ENCODE measurements at places on chromosomes 7 and 10. TPM values are rescaled to one million over a fixed set of nuclear protein-coding genes. Genes with fewer than 3 reads are reported as not detected.

DNA sequence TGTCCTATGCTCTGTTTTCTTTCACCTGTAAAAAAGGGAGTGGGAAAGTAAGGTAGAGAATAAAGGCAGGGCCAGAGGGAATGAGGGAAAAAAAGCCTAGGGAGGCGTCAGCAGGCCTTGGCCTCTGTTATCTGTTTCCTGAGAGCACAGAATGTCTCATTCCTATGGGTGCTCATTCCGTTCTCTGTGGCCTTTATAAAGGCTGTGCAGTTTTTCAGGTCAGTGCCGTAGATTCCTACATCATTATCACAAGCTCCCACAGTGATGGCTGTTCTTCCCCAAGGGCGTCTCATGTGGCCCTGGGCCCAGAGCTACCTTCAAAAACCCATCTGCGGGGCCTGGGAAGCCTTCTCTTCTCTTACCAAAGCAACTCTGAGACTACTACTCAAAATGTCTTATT is 16.7 kb upstream of the AKR1B10 start:
- peaks cover 2% of the 10 kb centered on the region for H3K4me1 ChIP-seq
- no peaks in the 10 kb centered on the region for H3K36me3 ChIP-seq
- no peak overlapping the region for H3K27ac ChIP-seq
- H3K27me3 ChIP-seq, result peaks cover 2% of the 10 kb centered on the region
- no peak overlapping the region for H3K4me3 ChIP-seq

DNA sequence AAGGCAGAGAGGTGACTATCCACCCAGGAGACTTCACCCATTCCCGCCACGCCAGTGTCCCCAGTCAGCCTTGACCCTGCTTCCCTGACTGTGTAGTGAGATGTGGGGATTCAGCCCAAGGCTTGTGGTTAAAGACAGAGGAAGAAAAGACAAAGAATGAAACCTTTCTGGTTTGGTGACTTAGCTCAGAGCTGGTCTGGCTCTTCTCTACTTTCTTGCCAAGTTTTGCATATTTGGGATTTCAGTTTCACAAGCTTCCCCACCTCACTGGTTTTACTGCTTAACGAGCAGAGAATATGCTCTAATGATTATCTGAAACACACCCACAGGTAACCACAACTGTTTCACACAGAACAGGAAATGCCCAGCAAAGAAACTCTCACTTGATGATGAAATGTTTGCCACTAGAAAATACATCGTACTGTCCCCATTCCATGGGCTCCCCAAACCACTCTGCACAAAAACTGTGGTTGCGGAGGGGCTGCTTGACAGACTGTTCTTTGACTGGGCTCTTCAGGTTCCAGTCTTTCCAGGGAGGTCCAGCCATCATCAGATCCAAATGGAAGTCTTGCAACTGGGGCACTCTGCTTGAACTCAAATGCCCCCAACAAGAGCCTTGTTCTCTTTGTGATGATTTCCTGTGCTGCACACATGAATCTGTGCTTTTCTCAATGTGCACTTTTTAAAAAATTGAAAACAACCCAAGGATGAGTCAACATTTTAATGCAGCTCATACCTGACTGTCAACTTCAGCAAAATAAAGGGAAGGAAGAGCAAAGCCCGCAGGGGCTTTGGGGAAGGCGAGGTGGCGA is 95.5 kb downstream of the CTBP2 start:
- H3K27ac ChIP-seq, result no peak overlapping the region
- DNase-seq, result peak; percentile 12
- H3K4me1 ChIP-seq, result peaks cover 17% of the 10 kb centered on the region
- H3K27me3 ChIP-seq, result peaks cover 17% of the 10 kb centered on the region

- peaks cover 41% of the 10 kb centered on the region for H3K4me1 ChIP-seq
- DNase-seq, result no peak
- H3K27me3 ChIP-seq, result no peaks in the 10 kb centered on the region
- H3K36me3 ChIP-seq, result peaks cover 2% of the 10 kb centered on the region
Measured at GRCh38 chr10:12501841-12502525, 152.6 kb downstream of the CAMK1D start.

- DNase-seq, result no peak
- no peaks in the 10 kb centered on the region for H3K36me3 ChIP-seq
- no peaks in the 10 kb centered on the region for H3K4me1 ChIP-seq
- H3K27ac ChIP-seq, result no peak overlapping the region
- peaks cover 5% of the 10 kb centered on the region for H3K27me3 ChIP-seq
Measured at GRCh38 chr10:28765641-28766040, 88.3 kb downstream of the BAMBI start.

DNA sequence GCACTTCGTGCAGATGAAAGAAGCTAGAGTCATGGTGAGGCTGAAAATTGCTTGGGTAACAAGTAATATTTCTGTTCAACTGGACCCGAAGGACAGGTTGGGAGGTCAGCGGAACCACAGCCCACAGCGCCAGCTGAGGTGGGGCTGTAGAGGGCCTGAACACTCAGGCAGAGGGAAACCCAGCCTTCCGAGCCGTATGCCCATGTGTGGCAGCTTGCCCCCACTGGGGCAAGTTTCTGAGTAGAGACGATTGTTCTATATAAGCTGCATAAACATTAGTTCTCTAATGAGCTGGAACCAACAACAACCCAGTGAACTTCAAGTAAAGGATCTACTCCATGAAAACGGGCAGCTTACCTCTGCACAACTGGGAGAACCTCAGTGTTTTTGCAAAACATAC is 58.4 kb upstream of the TNS3 start:
- no peaks in the 10 kb centered on the region for H3K4me1 ChIP-seq
- no peak overlapping the region for H3K4me3 ChIP-seq
- no peaks in the 10 kb centered on the region for H3K27me3 ChIP-seq
- DNase-seq, result no peak
- H3K27ac ChIP-seq, result no peak overlapping the region

DNA sequence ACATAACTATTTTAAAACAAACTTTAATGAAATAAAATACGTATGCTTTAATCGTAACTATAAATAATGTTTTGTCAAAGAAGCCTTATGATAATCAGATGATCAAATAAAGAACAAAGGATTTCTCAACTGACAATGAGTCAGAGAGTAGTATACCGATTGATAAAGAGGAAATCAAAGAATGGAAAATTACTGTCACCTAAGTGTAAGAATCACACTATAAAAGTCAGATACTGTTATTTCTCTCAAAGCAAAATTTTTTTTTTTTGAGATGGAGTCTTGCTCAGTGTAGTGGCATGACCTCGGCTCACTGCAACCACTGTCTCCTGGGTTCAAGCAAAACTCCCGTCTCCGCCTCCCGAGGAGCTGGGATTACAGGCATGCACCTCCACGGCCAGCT is 18.8 kb downstream of the DNAJC2 start:
- peaks cover 26% of the 10 kb centered on the region for H3K36me3 ChIP-seq
- H3K4me3 ChIP-seq, result no peak overlapping the region
- no peak for DNase-seq
- peaks cover 5% of the 10 kb centered on the region for H3K4me1 ChIP-seq

- DNase-seq, result peak; percentile 25
- no peak overlapping the region for H3K27ac ChIP-seq
- no peak overlapping the region for H3K4me3 ChIP-seq
- peaks cover 11% of the 10 kb centered on the region for H3K4me1 ChIP-seq
Measured at GRCh38 chr7:37234928-37235327, 213.7 kb downstream of the ELMO1 start.

GRCh38 chr10:10687751-10688150 is 329.9 kb upstream of the CELF2 start:
- no peak overlapping the region for H3K27ac ChIP-seq
- H3K4me3 ChIP-seq, result no peak overlapping the region
- H3K36me3 ChIP-seq, result no peaks in the 10 kb centered on the region
- peaks cover 3% of the 10 kb centered on the region for H3K27me3 ChIP-seq
- no peak for DNase-seq

DNA sequence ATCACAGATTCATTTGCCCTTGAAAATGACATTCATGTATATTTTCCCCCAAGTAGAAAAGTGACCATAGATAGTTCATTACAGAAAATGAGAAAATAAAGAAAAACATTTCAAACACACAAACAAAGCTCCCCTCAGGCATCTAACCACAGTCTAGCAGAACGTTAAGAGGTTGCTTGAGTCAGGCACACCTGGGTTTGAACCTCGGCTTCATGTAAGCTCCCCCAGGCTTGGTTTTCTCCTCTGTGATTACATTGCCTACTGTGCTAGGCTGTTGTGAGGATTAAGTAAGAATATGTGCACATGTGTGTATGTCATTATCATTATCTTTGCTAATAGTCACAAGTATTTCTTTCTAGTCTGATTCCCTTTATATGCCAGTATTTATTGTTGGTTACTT is 9.1 kb downstream of the DNTT start:
- no peak for DNase-seq
- no peaks in the 10 kb centered on the region for H3K36me3 ChIP-seq
- no peak overlapping the region for H3K27ac ChIP-seq
- H3K4me1 ChIP-seq, result no peaks in the 10 kb centered on the region
- H3K4me3 ChIP-seq, result no peak overlapping the region
- no peaks in the 10 kb centered on the region for H3K27me3 ChIP-seq

DNA sequence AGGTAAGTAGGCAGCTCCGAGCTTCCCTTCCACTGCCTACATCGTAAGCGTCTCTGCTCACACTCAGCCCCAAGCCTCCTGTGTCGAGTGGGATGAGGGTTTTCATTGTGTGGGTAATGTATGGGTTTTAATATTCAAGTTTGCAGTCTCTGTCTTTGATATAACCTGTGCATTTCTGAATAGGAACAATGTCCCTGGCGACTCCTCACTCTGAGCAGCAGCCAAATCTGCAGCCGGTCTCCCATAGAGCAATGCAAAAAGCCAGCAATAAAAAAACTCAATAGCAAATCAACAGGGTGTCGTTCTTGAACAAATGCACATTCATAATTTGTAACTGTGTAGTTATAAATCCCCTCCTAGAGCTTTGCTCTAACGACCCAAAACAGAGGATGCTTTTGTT is 33.4 kb downstream of the PPP1R17 start:
- no peak overlapping the region for H3K4me3 ChIP-seq
- DNase-seq, result no peak
- no peaks in the 10 kb centered on the region for H3K36me3 ChIP-seq

DNA sequence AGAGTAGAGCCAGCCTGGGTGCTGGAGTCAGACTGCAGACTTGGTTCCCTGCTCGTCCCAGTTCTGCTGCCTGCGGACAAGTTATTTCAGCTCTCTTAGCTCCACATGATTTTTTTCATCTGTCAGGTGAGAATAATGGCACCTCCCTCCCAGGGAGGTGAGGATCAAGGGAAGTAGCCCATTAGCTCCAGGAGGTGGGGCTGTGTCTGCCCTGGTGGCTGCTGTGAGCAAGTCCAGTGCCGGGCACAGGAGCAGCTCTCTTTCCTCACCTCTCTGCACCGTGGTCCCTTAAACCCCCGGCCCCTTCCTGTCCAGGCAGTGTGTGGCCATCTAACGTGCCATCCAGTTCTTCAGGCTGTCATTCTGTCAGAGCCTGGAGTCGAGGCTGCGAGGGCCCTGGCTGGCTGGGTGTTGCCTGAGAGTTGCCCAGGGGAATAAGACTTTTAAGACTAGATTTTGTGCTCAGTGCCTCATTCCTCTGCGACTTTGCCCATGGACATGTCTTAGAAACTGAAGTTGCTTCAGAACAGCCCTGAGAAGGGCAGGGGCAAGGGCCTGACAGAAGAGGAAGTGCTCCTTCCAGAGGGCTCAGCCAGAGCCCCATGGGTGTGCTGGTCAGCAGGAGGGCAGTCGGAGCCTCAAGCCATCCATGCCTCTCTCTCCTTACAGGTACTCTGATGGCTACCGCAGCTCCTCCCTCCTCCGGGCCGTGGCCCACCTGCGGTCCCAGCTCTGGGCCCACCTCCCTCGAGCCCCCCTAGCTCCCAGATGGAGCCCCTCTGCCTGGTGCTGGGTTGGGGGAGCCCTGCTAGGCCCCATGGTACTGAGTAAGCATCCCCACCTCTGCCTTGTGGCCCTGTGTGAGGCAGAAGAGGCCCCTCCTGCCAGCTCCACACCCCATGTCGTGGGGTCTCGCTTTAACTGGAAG is 5.0 kb downstream of the ABCB8 start:
- H3K36me3 ChIP-seq, result peaks cover 5% of the 10 kb centered on the region
- no peaks in the 10 kb centered on the region for H3K27me3 ChIP-seq
- H3K4me3 ChIP-seq, result no peak overlapping the region
- no peak overlapping the region for H3K27ac ChIP-seq
- peaks cover 12% of the 10 kb centered on the region for H3K4me1 ChIP-seq

DNA sequence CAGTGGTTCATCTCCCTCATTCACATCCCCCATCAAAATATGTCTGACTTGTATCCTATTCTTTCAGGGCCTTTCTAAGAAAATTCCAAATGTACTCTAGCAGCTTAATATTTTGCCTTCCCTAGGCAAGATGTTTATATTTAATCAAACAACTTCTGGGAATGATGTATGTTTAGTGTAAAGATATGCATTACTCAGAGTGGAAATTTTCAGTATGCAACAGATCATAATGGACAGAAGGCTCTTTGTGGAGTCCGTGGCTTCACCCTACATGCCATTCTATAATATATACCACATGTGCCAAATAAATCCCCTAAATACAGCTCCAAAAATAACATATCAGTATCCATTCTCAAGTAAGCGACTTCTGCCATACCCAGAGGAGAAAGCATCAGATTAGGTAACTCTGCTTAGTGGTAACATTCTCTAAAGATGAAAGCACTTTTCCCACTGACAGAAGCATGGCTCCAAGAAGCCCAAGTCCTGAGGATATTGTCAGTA is 316.6 kb downstream of the KCNMA1 start:
- H3K36me3 ChIP-seq, result no peaks in the 10 kb centered on the region
- H3K27me3 ChIP-seq, result no peaks in the 10 kb centered on the region
- no peak for DNase-seq
- H3K4me1 ChIP-seq, result no peaks in the 10 kb centered on the region
- no peak overlapping the region for H3K27ac ChIP-seq

DNA sequence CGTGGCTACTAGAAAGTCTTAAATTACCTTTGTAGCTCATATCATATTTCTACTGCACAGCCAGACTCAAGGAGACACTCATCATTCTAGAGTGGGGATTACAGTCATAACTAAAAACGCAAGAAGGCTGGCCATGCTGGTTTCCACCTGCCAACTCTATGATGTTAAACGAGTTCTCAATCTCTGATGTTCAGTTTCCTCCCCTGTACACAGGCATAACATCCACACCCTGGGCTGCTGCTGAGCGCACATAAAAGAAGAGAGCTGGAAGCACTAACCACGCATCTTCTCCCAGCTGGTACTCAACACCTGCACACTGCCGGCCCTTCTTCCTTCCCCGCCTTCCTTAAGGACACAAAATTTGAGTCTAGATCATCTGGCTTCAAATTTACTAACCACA is 60.5 kb downstream of the SORBS1 start:
- H3K4me3 ChIP-seq, result no peak overlapping the region
- H3K27ac ChIP-seq, result no peak overlapping the region
- no peaks in the 10 kb centered on the region for H3K36me3 ChIP-seq
- DNase-seq, result no peak
- no peaks in the 10 kb centered on the region for H3K27me3 ChIP-seq

The HOXA3 gene
- total RNA-seq, result not detected

The RGS10 gene
- total RNA-seq, result 172 TPM

The SPDYE1 gene
- not detected for total RNA-seq

The CLDN3 gene
- total RNA-seq, result not detected

The ORAI2 gene
- total RNA-seq, result 61.2 TPM

The GIMAP5 gene
- total RNA-seq, result 149 TPM

The IFIT5 gene
- 39.6 TPM for total RNA-seq

The NME8 gene
- total RNA-seq, result not detected

The SFTPA1 gene
- total RNA-seq, result not detected

All from activated CD4-positive, alpha-beta T cell treated with anti-CD3 and anti-CD28 coated beads, Interleukin-2, amount 10 ng/mL, durations not matched to agents 7 days and 5 days (primary cell).